ENCODE measurements at places on chromosomes 1 and 21. TPM values are rescaled to one million over a fixed set of nuclear protein-coding genes. Genes with fewer than 3 reads are reported as not detected.

IFNAR2 gene
- total RNA-seq: 9.1 TPM

OPTC gene
- not detected for total RNA-seq

CD84 gene
- total RNA-seq: not detected

CORT gene
- 0.43 TPM for total RNA-seq

GBP6 gene
- total RNA-seq: not detected

All from smooth muscle cell of the pulmonary artery (primary cell).